8988T (cell line): ENCODE measurements at places on chromosomes 16 and 17.

DNA sequence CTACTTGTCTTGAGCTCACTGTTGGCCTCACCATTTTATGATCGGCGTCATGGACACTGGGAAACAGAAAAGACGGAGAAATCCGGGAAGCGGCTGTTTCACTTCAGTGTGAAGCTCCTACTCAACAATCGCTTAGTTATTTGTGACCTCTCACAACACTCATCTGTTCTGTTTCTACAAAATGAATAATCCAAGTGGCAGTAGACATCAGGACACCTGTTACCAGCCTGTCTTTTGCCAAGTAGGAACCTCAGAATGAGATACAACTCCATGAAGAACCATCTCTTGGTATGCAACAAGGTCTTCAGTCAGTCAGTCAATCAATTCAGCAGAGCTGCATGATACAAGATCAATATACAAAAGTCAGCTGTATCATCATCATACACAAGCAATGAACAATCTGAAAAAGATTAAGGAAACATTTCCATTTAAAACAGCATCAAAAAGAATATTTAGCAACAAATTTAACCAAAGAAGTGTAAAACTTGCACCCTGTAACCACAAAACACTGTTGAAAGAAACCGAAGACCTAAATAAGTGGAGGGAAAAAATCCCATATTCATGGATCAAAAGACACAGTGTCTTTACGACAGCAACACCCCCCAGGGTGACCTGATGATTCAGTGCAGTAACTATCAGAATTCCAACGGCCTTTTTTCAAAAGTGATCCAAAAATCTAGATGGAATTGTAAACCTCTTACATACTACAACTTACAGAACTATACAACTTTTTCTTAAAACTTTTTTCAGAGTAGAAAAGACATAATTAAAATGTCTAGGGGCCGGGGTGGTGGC is 63.4 kb downstream of the ANKRD11 start:
- no peak for DNase-seq

DNA sequence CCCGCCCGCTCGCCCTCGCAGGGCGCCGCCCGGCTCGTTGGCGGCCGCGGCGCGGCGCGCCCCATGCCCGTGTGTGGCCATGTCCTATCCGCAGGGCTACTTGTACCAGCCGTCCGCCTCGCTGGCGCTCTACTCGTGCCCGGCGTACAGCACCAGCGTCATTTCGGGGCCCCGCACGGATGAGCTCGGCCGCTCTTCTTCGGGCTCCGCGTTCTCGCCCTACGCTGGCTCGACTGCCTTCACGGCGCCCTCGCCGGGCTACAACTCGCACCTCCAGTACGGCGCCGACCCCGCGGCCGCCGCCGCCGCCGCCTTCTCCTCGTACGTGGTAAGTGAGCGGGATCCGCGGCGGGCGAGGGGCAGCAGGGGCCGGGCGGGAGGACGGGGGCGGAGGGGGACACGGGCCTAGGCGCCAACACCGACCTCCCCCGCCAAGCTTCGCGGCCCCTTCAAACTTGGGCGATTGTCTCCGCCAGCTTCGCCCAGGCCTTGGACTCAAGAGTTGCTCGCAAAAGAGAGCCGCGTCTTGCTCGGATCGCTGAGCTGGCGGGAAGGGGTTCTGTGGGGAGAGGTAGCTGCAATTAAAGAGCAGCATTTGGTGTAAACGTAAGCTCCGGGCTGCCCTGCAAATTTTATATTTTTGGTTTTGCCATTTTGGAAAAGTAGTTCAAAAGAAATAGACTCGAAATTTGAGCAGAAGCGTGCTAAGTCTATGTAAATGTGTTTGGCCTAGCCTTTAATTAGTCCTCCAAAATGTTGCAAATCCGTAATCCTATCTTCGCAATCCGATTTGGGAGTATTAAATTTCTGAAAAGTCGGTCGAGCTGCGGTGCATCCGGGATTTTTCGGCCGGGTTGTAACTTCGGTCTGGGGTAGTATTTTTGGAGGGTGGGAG is 702 bp downstream of the IRX5 start:
- DNase-seq: peak; percentile 57

DNA sequence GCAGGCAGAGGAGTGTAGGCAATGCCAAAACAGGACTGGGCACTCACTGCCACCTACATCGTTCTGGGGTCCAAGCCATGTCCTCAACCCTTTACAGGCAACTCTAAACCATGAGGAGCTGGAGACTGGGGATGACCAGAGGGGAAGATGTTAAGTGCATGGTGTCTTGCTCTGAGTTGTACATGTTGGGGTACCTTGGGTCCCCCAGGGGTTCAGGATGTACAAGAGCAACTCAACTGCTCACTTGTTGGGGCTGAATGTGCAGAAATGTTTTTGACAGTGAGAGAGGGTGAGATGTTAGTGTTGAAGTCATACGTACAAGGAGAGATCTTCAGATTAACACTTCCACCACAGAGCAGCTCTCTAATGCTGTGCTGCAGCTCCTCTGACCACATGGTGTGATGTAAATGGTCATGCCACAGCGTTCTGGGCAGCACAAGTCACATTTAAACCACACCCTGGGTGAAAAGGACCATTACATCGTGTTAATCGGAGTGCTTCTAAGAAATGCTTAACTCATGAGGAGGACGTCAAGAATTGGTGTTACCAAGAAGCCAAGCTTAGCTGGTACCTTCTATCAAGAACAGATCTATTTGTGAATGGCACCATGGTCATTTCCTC is 2.4 kb downstream of the CCL18 start:
- DNase-seq: no peak

DNA sequence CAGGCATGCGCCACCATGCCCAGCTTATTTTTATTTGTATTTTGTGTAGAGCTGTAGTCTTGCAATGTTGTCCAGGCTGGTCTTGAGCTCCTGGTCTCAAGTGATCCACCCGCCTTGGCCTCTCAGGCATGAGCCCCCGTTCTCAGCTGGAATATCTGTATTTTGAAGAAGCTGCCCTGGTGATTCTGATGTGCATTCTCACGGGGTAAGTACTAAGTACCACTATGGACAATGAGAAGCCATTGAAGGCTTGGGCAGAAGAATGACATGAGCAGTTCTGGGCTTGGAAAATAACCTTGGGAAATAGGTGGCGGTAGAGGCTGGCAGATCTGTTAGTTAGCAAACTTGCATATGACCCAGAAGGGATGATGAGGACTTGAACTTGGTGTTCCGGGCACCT is 15.6 kb upstream of the NKD1 start:
- no peak for DNase-seq
